ENCODE measurements at places on chromosomes 7 and 10.

DNA sequence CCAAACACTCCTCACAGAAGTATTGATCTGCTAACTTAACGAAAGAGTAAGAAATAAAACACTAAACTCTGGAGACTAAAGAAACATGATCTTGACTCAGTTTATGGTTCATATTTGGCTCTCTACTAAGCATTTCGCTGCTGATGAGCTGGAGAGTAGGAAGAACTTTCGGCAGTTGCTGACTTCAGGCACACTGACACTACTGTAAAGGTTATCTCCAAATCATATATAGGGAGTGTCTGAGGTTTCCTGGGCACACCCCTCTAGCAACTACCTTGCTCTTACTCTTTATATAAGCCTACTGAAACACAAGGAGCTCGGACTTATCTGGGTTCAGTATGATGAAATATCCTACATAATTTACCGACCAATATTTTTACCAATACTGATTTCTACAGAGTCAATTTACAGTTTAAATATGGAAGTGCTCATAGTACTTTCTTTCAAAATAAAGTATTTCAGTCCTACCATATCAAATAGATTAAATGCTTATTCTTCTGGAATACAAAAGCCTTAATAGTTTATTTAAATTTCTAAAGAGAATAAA, 39.5 kb downstream of the ERCC6 start:
- no peak for DNase-seq

- DNase-seq, result no peak
Measured at GRCh38 chr10:124619802-124620490, 124.2 kb downstream of the FAM53B start.

GRCh38 chr10:43135656-43136055, 2.6 kb upstream of the CSGALNACT2 start:
- no peak for DNase-seq

DNA sequence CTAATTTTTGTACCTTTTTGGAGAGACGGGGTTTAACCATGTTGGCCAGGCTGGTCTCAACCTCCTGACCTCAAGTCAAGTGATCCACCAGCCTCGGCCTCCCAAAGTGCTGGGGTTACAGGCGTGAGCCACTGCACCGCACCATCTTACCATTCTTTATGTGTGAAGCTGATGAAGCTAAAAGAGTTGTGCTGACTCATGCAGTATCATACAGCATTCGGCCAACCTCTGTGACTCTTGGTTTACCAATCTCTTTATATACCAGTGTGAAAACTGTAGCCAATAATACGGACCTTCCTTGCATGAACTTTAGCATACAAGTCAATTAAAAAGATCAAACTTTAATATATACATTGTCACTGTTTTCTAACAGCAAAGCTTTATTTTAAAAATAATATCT, 878.2 kb upstream of the MBL2 start:
- no peak for DNase-seq

DNA sequence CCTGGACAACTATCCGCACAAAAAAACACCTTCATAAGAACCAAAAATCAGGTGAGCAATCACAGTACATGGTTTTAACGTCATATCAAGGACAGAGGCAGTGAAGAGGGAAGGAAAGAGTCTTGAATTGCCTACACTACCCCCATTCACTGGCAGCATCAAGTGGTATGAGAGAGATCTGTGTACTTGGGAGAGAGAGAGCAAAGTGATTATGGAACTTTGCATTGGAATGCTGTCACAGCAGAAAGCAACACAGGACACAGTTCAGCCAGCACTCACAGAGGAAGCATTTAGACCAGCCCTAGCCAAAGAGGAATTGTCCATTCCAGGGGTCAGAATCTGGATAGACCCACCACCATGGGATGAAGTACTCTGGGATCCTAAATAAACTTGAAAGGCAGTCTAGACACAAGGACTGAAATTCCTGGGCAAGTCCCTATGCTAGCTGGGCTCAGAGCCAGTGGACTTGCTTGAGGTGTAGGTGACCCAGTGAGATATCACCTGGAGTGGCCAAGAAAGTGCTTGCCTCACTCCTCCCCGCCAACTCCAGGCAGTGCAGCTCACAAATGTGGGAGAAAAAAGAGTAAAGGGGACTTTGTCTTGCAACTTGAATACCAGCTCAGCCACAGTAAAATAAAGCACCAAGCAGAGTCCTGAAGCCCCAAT, 30.5 kb upstream of the SFTPD start:
- no peak for DNase-seq

DNA sequence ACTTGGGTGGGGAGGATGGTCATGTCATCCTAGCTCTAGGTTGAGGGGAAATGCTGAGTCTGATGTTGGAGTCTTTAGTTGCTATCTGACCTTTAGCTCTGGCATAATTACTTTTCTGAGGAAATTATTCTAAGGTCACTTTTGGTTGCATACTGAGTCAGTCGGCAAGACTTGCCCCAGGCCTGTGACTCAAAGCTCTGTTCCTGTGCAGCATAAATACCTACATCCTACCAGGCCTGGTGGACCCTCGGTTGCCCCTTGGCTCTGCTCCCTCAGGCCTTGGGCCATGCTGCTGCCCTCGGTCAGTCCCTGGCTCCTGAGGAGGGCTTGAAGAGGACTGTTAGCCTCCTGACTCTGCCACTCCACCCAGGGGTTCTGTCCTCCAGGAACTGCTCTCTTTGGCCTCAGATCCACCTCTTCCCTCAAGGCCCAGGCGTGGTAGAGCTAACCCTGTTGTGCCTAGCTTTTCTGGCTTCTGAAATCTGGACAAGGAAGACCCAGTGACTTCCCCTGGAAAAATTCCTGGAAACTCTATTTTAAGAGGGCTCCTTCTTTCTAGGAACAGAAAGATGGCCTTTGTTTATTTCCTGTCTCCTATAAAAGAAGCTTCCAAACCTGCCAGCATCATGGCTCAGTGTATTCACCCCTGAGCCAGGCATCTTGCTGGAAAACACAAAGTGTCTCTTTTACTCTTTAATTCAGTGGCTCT, 71.2 kb downstream of the TMEM178B start:
- DNase-seq, result no peak

DNA sequence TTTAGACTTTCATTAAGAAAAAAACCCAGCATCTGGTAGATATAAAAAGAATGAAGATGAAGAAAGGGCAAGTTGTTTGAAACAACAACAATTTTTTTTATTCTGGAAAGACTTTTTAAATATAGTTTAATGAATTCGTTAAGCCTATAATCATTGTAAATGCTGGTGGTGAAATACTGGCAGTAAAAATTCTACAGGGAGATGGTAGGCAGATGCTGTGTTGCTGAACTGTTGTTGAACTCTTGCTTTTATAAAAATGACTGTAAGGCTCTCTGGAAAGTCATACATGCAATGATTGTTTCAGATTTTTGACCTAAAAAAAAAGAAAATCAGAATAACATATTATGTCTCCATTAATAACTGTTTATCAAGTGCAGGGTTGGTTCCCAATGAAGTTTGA, 39.0 kb downstream of the SCIN start:
- DNase-seq, result no peak

DNA sequence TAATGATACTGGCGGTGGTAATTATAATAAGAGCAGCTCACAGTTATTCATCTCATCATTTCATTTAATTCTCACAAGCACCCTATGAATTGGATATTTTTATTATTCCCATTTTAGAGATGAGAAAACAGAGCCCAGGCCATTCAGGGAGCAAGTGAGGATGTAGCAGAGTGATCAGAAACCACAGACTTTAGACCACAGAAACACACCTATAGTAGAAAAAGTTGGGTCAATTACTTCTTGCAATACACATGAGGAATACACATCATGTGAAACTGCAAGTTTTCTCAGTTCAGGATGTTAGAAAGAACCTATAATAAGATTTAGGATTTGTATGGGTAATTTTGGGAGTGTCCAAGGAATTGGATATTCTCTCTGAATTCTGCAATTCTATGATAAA, 278.0 kb downstream of the ADRA2A start:
- DNase-seq, result no peak

GRCh38 chr10:932589-932988, 1.1 kb upstream of the LARP4B start:
- no peak for DNase-seq

GRCh38 chr7:149790146-149790548, 16.8 kb upstream of the ZNF467 start:
- DNase-seq, result peak; percentile 8

- no peak for DNase-seq
Measured at GRCh38 chr10:114313866-114314265, 74.8 kb downstream of the VWA2 start.

GRCh38 chr10:21406595-21407193, 118.8 kb downstream of the SKIDA1 start:
- DNase-seq, result no peak

GRCh38 chr10:69963178-69963834, 89.3 kb upstream of the MACROH2A2 start:
- DNase-seq, result no peak

- DNase-seq, result no peak
Measured at GRCh38 chr10:114266521-114266920, 27.5 kb downstream of the VWA2 start.

GRCh38 chr10:80122110-80122710, 10.3 kb upstream of the PLAC9 start:
- DNase-seq, result no peak

- no peak for DNase-seq
Measured at GRCh38 chr10:125008689-125009638, 67.0 kb downstream of the ZRANB1 start.

DNA sequence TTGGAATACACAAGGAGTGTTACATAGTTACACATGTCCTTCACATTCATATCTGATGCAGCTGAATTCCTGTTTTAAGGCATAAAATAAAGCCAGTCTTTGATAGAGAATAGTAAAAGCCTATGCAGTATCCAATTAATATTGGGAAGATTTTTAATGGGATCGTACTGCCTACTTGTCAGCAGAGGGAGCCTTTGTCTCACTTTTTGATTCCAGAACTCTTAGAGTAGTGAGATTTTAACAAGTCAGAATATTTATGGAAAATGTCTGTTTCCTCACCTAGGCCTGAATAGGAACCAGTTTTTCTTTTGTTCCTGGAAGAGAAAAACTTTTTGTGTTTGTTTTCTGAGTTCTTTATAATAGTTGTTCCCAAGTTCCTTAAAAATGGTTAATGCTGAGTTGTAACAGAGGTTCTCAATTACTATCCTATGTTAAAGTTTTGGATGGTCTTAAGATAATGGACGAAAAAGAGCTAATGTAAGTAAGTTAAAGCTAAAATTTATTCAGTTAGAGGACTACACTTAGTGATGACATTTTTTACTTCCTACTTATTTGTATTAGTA, 114.0 kb downstream of the BBS9 start:
- peak; percentile 66 for DNase-seq

DNA sequence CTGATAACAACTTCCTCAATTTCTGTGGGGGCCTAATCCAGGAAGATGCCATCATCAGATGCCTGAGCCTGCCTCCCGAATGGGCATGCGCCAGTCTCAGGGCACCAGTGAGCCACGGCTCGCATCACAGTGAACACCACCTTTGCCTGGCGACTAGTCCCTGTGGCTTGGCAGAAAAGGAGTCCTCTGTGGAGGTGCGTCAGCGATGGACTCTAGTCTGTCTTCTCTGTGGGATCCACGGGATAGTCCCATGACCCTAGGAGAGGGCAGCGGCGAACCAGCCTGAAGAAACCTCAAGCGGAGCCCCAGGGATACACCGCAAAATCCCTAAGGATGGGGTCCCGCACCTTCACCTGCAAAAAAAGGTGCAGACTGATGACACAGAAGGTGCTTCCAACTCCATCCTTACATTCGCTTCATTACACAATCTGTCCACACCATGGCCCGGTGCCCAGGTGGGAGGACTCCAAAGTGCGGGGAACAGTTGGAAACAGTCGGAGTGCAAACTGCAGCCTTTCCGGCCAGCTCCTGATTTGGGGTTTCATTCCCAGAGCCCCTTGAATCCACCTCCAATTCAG, 35.1 kb upstream of the ZNF273 start:
- DNase-seq, result no peak

- peak; percentile 82 for DNase-seq
Measured at GRCh38 chr7:140517546-140518369, 38.5 kb upstream of the MKRN1 start.

DNA sequence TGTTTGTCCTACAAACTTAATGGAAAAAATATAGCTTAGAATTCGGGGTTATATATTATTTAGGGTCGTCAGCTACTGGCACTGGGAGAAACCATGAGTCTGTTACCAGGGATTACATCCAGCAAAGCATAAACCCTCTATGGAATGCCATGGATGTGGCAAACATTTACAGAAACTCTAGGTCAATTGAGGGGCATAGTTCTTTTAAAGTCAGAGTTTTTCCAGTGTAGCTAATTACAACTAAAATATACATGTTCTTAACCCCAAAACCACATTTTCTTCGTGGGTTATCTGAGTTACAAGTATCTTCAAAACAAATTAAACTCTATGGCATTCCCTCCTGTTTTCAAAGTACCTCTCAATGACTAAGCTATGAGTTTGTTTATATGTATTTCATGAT, 99.3 kb upstream of the THSD7A start:
- no peak for DNase-seq

DNA sequence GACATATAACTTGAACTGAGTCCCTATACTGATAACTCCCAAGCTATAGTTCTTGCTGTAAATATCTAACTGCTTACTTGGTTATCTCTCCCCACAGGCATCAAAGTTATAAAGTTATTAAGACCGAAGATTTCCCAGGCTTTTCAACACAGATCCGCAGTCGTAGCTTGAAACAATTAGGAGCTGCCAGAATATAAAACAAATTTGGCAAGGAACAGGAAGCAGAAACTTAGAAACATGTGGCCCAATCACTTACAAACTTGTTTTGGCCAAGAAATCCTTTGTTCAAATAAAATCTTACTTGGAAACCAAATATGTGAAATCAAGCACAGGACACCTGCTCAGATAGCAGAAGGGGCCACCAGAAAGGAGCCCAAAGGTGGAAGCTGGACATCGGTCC, 9.0 kb downstream of the SLC16A12 start:
- DNase-seq, result no peak

- DNase-seq, result no peak
Measured at GRCh38 chr10:96814264-96814663, 17.8 kb upstream of the LCOR start.

DNA sequence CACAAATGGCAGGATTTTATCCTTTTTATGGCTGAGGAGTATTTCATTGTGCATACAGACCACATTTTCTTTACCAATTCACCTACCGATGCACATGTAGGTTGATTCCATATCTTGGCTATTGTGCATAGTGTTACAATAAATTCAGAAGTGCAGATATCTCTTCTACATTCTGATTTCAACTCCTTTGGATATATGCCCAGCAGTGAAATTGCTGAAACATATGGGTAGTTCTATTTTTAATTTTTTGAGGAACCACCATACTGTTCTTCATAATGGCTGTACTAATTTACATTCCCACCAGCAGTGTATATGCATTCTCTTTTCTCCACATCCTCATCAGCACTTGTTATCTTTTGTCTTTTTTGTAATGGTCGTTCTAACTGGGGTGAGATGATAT, 1290.3 kb downstream of the XPNPEP1 start:
- DNase-seq, result no peak

GRCh38 chr10:125154529-125154928, 5.8 kb downstream of the CTBP2 start:
- DNase-seq, result peak; percentile 41

GRCh38 chr10:13560597-13560996, 26.2 kb upstream of the PRPF18 start:
- no peak for DNase-seq

- DNase-seq, result peak; percentile 72
Measured at GRCh38 chr7:65307651-65308299, 65.9 kb upstream of the ZNF92 start.

- no peak for DNase-seq
Measured at GRCh38 chr7:1331561-1332467, 99.1 kb downstream of the UNCX start.
